ENCODE measurements at places on chromosomes 5 and 9. TPM values are rescaled to one million over a fixed set of nuclear protein-coding genes. Genes with fewer than 3 reads are reported as not detected.
A peak's percentile ranks its signal among the peaks of the same experiment; 100 is the strongest.

BHMT2 gene
- 54.8 TPM for total RNA-seq

LCN10 gene
- 8.4 TPM for total RNA-seq

NR4A3 gene
- 9.1 TPM for total RNA-seq

KIF4B gene
- not detected for total RNA-seq

WNT8A gene
- not detected for total RNA-seq

FAM53C gene
- total RNA-seq: 18.9 TPM

SLC34A3 gene
- 0.13 TPM for total RNA-seq

ANKRD31 gene
- total RNA-seq: 0.38 TPM

FGD3 gene
- total RNA-seq: 12.1 TPM

LECT2 gene
- not detected for total RNA-seq

DNA sequence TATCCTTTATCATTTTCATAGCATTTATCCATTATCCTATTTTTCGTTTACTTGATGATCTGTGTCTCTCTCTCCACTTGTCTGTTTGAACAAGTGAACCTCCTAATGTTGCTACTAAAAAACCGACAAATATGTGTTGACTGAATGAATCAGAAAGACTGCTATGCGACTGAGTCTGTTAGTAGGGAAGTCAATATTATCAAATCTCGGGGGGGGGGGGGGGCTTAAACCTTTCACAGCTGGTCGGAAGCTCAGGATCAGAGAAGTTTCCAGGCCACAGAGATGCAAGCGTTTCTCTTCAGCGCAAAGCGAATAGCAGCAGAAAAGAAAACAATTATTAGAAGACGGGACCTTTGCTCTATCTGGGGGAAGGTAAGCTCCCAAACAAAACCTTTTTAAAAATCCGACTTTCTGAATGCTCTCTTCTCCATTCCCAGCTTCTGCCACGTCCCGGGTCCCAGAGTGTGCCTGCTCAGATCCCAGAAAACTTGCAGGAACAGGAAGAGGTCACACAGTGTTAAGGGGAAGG, 412 bp downstream of the RIOK2 start:
- peak overlapping the region; percentile 96 for H3K4me3 ChIP-seq
- DNase-seq: no peak
- peak overlapping the region; percentile 92 for H3K27ac ChIP-seq
- peaks cover 11% of the 10 kb centered on the region for H3K36me3 ChIP-seq
- peaks cover 5% of the 10 kb centered on the region for H3K4me1 ChIP-seq

- no peak for DNase-seq
- H3K27ac ChIP-seq: no peak overlapping the region
- no peaks in the 10 kb centered on the region for H3K27me3 ChIP-seq
- H3K4me3 ChIP-seq: no peak overlapping the region
- H3K4me1 ChIP-seq: peaks cover 12% of the 10 kb centered on the region
- H3K36me3 ChIP-seq: no peaks in the 10 kb centered on the region
These were observed 101.3 kb downstream of the C9orf152 start for GRCh38 chr9:110106661-110107060.

- no peaks in the 10 kb centered on the region for H3K36me3 ChIP-seq
- H3K27me3 ChIP-seq: no peaks in the 10 kb centered on the region
- DNase-seq: no peak
- H3K27ac ChIP-seq: no peak overlapping the region
These were observed 9.7 kb downstream of the ICE1 start for GRCh38 chr5:5432020-5432707.

- peaks cover 4% of the 10 kb centered on the region for H3K4me1 ChIP-seq
- DNase-seq: no peak
- H3K27me3 ChIP-seq: no peaks in the 10 kb centered on the region
- no peak overlapping the region for H3K27ac ChIP-seq
These were observed 11.1 kb downstream of the PWWP2A start for GRCh38 chr5:160108124-160108523.

DNA sequence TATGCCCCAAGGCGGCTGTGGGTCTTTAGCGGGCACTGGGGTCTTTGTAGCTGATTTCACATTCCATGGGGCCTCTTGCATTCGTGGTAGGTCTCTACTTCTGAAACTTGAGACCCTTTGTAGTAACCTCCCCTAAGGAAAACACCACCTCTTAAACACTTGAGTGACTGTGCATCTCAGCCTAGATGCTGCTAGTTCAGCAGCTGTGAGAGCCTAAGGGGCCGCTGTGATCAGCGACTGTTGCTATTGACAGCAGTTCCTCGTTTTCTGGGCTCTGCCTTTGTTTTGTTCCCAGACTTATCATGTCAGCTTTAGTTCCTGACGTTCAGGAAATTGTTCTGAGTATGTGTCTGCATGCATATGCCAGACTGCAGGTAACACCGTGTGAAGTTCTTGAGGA, 171.2 kb downstream of the HSPA4 start:
- H3K4me3 ChIP-seq: no peak overlapping the region
- DNase-seq: peak; percentile 67
- no peak overlapping the region for H3K27ac ChIP-seq
- peaks cover 3% of the 10 kb centered on the region for H3K4me1 ChIP-seq

GRCh38 chr5:12141496-12141895, 237.2 kb upstream of the CTNND2 start:
- DNase-seq: no peak
- no peaks in the 10 kb centered on the region for H3K36me3 ChIP-seq
- H3K4me1 ChIP-seq: no peaks in the 10 kb centered on the region

DNA sequence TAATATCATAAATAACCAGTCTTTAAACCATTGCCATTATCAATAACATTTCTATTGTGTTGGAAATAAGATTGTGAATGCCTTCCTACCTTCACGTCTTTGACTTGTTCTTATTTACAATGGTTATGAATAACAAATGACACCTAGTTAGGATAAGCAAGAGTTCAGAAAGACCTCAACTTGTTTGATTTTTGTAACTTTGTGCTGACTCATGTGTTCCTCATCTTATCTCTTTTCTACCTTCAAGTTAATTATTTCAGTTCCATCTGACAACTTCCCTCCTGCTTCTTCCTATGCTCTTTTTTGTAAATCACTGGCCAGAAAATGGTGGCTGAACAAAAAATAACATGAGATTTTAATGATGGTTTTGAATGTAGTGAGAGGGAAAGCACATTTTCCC, 538.5 kb upstream of the TUSC1 start:
- DNase-seq: no peak
- H3K36me3 ChIP-seq: no peaks in the 10 kb centered on the region
- no peak overlapping the region for H3K4me3 ChIP-seq
- H3K27me3 ChIP-seq: no peaks in the 10 kb centered on the region

GRCh38 chr5:108521841-108522506, 140.1 kb upstream of the FBXL17 start:
- no peaks in the 10 kb centered on the region for H3K36me3 ChIP-seq
- H3K27me3 ChIP-seq: no peaks in the 10 kb centered on the region
- DNase-seq: peak; percentile 80

- peak; percentile 36 for DNase-seq
- H3K4me1 ChIP-seq: peaks cover 14% of the 10 kb centered on the region
- H3K27ac ChIP-seq: no peak overlapping the region
- no peaks in the 10 kb centered on the region for H3K27me3 ChIP-seq
- no peak overlapping the region for H3K4me3 ChIP-seq
These were observed 10.9 kb downstream of the PTPN3 start for GRCh38 chr9:109487247-109487646.

GRCh38 chr5:27821681-27822080, 783.3 kb upstream of the CDH9 start:
- H3K4me1 ChIP-seq: no peaks in the 10 kb centered on the region
- no peak overlapping the region for H3K4me3 ChIP-seq
- H3K27me3 ChIP-seq: no peaks in the 10 kb centered on the region

- no peak overlapping the region for H3K27ac ChIP-seq
- H3K4me1 ChIP-seq: no peaks in the 10 kb centered on the region
- H3K27me3 ChIP-seq: peaks cover 4% of the 10 kb centered on the region
- H3K36me3 ChIP-seq: no peaks in the 10 kb centered on the region
- H3K4me3 ChIP-seq: peak overlapping the region; percentile 31
- peak; percentile 64 for DNase-seq
These were observed 114.5 kb upstream of the LMX1B start for GRCh38 chr9:126499005-126499910.

DNA sequence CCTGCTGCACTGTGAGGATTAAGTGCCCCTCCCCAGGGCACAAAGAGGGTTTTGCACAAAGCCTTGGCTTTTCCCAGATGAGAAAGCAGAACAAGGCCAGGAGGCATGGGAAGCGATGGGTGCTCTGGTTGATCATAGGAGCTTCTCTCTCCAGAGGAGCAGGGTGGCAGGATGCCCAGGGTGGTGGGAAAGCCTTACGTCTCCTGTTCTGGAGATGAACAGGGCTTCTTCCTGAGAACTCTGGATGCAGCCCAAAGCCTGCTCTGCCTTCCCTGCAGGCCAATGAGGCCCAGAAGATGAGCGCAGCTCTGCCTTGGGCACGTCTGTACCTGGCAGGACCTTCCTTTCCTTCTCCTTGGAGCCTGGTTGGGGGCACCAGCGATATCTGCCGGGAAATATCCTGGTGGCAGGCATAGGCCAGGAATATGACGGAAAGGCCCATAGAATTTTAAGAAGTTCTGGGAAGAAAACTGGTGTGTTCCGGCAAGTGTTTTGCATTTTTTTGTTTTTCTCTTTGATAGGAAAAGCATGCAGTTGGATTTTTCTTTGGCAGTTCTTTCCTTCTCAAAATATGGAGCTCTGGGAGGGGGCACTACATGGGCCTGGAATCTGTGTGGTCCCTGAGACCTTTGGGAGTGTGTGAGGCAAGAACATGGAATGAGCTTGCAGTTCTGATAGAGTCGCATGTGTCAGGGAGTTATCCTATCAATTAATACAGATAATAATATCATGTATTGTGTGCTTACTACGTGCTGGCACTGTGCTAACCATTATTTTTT, 253.2 kb upstream of the KLF4 start:
- DNase-seq: no peak
- no peak overlapping the region for H3K27ac ChIP-seq
- no peaks in the 10 kb centered on the region for H3K36me3 ChIP-seq
- no peak overlapping the region for H3K4me3 ChIP-seq
- H3K4me1 ChIP-seq: no peaks in the 10 kb centered on the region

GRCh38 chr5:35554016-35554415, 63.6 kb upstream of the SPEF2 start:
- no peaks in the 10 kb centered on the region for H3K27me3 ChIP-seq
- DNase-seq: no peak
- no peak overlapping the region for H3K4me3 ChIP-seq
- H3K4me1 ChIP-seq: no peaks in the 10 kb centered on the region
- H3K27ac ChIP-seq: no peak overlapping the region

DNA sequence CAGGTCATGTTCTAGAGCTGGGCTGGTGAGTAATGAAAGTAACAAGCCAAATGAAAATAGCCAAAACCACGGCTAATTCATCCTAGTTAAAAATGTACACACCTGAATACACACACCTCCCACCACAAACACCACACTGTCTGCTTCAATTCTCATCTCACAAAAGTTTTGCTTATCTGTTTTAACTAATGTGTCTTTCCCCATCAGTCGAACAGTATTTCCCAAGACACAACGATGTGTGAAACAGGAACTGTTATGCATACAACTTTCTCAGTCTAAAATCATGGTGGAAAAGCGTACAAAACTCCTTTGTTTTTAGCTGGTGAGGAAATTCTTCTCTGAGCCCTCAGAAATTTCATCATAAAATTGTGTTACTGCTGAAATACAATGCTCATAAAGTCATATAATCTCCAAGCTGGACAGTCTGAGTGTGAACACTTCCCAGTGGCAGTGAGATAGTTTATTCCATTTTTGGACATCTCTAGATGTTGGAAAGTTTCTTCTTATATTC, 242.4 kb downstream of the EFNA5 start:
- no peak overlapping the region for H3K27ac ChIP-seq
- no peak overlapping the region for H3K4me3 ChIP-seq
- H3K36me3 ChIP-seq: no peaks in the 10 kb centered on the region
- no peak for DNase-seq
- no peaks in the 10 kb centered on the region for H3K4me1 ChIP-seq
- H3K27me3 ChIP-seq: no peaks in the 10 kb centered on the region

DNA sequence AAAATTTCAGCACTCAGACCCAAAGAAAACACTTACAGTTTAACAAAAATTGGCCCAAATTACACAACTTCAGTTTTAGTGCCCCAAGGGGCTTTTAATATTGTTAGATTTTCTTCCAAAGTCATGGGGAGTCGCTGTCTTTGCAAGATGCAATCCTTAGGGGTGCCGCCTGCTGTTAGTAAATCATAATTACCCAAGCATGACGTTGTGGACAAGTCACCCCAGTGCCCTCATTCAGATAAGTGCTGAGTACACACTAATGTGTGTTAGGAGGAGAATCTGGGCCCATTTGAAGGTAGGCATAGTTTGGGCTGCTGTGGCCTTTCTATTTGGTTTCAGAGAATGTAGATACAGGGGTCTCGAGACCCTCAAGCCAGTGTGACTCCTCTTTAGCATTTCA, 138.1 kb downstream of the SV2C start:
- H3K36me3 ChIP-seq: no peaks in the 10 kb centered on the region
- H3K27ac ChIP-seq: no peak overlapping the region
- no peaks in the 10 kb centered on the region for H3K4me1 ChIP-seq
- H3K4me3 ChIP-seq: no peak overlapping the region
- DNase-seq: no peak
- H3K27me3 ChIP-seq: no peaks in the 10 kb centered on the region

DNA sequence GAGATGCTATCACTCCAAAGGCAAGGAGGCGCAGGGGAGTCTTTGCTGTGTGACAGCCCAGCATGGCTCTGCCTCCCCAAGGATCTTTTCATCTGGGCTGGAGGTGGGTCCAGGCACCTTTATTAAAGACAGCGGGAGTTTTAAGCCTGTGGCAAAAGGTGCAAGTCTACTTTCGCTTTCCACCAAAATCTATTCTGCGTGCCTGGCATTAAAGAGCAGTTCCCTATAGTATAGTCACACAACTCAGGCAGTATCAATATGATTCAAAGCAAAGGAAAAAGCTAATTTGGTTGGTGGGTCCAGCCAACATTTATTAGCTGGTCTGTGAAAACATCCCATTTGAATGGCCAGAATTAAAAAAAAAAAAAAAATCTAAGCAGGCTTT, 398.7 kb downstream of the EBF1 start:
- H3K4me3 ChIP-seq: no peak overlapping the region
- no peaks in the 10 kb centered on the region for H3K36me3 ChIP-seq
- H3K27ac ChIP-seq: no peak overlapping the region
- H3K4me1 ChIP-seq: no peaks in the 10 kb centered on the region
- H3K27me3 ChIP-seq: peaks cover 2% of the 10 kb centered on the region
- DNase-seq: no peak

GRCh38 chr5:175738126-175738525, 80.3 kb downstream of the HRH2 start:
- H3K4me1 ChIP-seq: no peaks in the 10 kb centered on the region
- no peak overlapping the region for H3K4me3 ChIP-seq
- no peaks in the 10 kb centered on the region for H3K27me3 ChIP-seq
- H3K36me3 ChIP-seq: no peaks in the 10 kb centered on the region

GRCh38 chr9:93721417-93721965, 145.1 kb downstream of the PHF2 start:
- no peak for DNase-seq
- H3K4me3 ChIP-seq: no peak overlapping the region
- H3K27ac ChIP-seq: no peak overlapping the region
- H3K36me3 ChIP-seq: no peaks in the 10 kb centered on the region
- H3K4me1 ChIP-seq: no peaks in the 10 kb centered on the region
- no peaks in the 10 kb centered on the region for H3K27me3 ChIP-seq

GRCh38 chr9:89525446-89526374, 27.8 kb upstream of the SEMA4D start:
- H3K27me3 ChIP-seq: no peaks in the 10 kb centered on the region
- H3K4me1 ChIP-seq: peaks cover 2% of the 10 kb centered on the region
- DNase-seq: no peak

Data from kidney (tissue), 22 donors.